Stimulated activated CD4-positive, alpha-beta T cell treated with anti-CD3 and anti-CD28 coated beads, Interleukin-1b, Interleukin-23, amount 100 ng/mL, for 1 hour (primary cell): ENCODE measurements at places on chromosomes 12 and 14.

DNA sequence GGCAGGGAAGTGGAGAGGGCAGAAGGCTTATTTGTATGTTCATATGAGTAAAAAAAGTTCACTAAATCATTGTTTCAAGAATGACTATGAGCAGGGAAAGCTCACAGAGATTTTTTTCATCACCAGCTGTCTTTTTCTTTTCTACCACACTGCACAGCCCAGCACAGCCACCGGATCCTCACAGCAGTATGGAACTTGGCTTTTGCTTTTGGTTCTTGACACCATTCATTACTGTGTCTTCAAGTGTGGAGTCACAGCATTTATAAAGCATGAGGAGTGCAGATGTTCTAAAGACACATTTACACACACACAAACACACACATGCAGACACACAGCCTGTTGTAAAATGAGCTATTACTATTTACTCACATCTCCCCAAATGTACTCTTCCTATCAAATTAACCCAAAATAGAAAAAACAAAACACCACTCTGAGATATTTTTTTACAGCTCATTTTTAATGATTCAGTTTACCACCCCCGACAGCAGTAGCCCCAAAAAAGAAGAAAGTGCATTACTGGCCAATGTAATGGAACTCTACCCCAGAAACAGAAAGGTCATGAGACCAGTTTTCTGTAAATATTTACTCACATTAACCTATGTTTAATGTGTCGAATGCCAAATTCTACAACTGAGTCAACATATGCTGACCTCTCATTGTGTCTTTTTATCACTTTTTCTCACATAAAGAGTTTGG lies 60.5 kb downstream of the BTG1 start:
- DNase-seq = no peak

GRCh38 chr12:10113920-10114319 lies 15.1 kb upstream of the CLEC1A start:
- DNase-seq = no peak

- no peak for DNase-seq
Observed at GRCh38 chr14:80940146-80940545, 1.4 kb downstream of the CEP128 start.

- DNase-seq = no peak
Observed at GRCh38 chr12:24911271-24911791, 37.6 kb downstream of the BCAT1 start.

DNA sequence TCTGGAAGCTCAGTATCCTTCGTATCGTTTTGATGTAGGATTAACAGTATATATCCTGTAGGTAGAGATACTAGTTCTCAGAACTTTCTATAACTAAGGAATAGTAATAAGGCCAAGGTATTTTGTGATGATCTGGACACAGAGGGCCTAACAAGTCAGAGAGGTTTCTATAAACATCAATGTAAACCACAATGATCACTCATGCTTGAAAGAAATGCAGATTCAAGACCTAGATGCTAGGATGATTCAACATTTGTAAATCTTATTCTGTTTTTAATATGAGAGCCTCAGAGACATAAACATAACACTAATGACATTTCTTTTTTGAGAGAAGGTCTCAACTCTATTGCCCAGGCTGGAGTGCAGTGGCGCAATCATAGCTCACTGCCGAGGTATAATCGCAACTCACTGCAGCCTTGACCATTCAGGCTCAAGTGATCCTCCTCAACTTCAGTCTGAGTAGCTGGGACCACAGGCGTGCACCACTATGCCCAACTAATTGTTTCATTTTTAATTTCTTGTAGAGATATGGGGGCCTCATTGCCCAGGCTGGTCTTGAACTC lies 16.2 kb downstream of the SUPT16H start:
- DNase-seq = no peak

- DNase-seq = no peak
Observed at GRCh38 chr12:75308279-75308678, 21.8 kb downstream of the CAPS2 start.

GRCh38 chr14:52069307-52070050 lies 620 bp upstream of the NID2 start:
- no peak for DNase-seq
